ENCODE measurements at places on chromosomes 7 and 10. TPM values are rescaled to one million over a fixed set of nuclear protein-coding genes. Genes with fewer than 3 reads are reported as not detected.
A peak's percentile ranks its signal among the peaks of the same experiment; 100 is the strongest.

DNA sequence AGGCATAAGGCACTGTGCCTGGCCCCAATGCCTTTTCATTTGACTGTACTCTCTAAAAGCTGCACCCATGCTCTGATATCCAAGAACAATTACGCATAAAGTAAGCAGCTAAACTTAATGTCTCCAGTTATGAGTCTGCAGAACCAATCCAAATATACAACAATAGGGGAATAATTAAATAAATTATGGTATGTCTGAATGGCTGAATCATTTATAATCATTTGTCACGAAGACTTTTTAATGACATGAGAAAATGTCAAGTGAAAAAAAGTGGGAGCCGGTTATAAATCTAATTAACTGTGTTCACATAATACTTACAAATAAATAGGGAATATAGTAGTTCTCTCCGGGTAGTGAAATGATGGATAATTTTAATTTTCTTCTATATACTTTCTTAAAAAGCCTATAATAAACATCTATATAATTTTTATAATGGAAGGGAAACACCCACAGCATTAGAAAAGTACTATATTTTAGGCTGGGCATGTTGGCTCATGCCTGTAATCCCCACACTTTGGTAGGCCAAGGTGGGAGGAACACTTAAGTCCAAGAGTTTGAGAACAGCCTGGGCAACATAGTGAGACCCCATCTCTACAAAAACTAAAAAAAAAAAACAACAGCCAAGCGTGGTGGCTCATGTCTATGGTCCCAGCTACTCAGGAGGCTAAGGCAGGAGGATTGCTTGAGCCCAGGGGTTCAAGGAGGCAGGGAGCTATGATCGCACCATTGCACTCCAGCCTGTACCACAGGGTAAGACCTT is 14.2 kb downstream of the SLC37A3 start:
- no peak for DNase-seq

- DNase-seq = no peak
Measured at GRCh38 chr7:33500703-33501701, 371.6 kb downstream of the BBS9 start.

- DNase-seq = no peak
Measured at GRCh38 chr7:129401967-129402860, 32.0 kb upstream of the STRIP2 start.

DNA sequence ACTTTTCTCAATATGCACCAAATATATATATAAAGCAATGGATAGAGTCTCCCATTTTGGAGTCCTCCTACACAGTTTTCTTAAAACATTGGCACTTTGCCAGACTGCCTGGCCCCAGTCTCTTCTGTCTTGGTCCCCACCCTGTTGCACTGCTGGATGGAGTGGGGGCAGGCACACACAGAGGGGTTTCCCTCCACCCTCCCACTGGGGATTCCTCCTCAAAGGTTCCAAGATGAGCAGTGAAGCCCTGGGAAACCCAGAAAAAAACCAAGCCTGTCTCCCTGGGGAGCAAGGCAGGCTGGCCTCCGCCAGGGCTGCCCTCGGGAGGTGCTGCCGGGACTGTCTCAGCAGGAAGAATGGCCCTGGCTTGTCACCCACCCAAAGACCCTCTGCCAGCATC is 68.0 kb downstream of the SH3PXD2A start:
- DNase-seq = no peak

DNA sequence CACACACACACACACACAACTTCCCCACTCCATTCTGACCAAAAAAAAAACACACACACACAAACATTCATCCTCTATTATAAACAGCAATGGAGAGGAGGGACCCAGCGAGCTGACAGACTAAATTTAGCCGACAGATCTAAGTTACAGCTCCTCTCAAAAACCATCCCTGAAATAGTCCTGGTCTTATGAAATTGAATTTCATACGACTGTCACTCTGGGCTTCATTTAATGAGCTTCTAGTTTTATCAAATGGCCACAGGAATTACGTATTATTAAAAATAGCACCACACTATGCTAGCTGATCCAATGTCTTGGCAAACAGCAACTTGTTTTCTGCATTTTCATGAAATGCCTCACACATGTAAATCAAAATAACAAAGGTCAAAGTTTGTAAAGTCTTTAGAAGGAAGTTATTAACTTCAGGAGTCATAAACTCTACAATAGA is 131.3 kb upstream of the ASAH2 start:
- no peak for DNase-seq

JCAD gene
- 8.2 TPM for total RNA-seq

DNA sequence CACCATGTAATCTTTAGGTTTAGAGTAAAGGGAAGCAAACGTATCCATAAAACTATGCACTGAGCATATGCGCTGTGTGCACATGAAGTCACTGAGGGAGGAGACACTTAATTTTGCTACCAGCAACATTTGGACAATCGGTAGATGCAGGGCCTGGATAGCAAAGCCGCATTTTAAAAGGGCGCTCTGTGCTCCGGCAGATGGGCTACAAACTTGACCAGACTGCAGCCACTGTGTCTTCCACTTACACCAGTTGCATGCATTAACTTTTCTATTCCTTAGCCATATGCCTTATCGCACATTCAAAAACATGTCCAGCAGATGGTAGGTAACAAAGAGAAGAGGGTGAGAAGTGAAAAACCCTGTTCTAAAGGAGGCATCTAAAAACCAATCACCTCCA is 18.3 kb downstream of the FAM171A1 start:
- DNase-seq = no peak

NAT16 gene
- not detected for total RNA-seq

OR13A1 gene
- not detected for total RNA-seq

- no peak for DNase-seq
Measured at GRCh38 chr10:79334573-79334972, 12.7 kb upstream of the PPIF start.

GRCh38 chr10:12503311-12503710 is 154.0 kb downstream of the CAMK1D start:
- no peak for DNase-seq

DNA sequence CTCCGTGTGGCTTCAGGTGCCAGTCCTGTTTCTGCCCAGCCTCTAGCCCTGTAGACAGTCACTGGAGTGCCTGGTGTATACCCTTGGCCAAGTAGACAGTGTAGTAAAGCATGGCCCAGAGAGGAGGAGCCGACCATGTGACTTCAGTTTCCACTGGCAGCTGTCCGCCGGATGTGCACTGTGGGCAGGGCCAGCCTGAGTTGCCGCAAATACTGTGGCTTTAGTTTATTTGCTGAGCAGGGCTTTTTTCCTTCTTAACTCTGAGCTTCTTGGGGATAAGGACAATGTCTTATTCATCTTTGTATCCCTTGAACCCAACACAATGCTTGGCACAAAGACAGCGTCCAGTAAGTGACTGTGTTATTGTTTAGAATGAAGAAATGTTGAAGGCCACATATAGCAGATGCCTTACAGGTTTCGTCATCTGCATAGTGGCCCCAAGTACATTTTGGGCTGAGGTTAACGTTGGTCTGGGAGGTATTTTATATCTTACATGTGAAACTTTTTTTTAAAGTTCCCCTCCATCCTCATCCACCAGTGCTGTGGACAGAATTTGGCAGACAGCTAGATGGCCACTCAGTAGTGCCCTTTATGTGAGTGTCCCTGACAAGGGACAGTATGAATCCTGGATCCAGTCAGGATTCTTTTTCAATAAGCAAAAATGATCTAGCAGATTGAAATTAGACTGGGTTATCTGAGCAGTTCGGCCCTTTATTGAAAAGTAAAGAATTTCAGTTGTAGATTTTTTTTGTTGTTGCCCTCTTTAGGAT is 40.6 kb downstream of the CYP17A1 start:
- DNase-seq = peak; percentile 29

DNA sequence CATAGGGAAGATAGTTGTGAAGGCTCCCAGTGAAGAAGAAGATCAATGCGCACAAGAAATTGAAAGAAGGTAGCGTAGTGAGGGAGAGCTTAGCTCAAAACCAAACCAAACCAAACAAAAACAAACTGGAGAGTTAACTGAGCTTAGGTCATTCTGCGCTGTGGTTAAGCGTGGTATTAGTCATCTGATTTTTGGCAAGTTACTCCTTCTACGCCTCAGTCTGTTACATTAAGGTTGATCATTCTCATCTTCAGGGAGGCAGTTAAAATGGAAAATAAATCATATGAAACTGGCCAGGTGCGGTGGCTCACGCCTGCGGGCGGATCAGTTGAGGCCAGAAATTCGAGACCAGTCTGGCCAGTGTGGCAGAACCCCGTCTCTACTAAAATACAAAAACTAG is 259.7 kb downstream of the EXOC4 start:
- DNase-seq = no peak

DNA sequence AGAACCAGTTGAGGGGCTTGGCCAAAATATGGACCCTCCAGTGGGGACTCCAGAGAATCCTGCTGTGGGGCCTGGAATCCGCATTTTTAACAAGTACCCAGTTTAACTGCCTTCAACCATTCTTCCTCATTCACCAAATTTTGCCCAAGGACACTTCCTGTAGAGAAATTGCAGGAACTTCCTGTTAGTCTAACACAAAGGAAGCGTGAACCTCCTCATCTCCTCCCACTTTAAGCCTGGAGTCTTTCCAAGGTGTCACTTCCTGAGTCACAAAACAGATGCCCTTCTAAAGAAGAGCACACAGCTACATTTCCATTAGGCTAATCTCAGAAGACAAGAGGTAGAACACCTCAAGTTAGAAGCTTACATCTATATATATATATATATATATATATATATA is 188.4 kb downstream of the PPP1R17 start:
- peak; percentile 10 for DNase-seq

UPK3BL2 gene
- not detected for total RNA-seq

GRCh38 chr7:21359163-21359562 is 68.7 kb upstream of the SP4 start:
- DNase-seq = no peak

DNA sequence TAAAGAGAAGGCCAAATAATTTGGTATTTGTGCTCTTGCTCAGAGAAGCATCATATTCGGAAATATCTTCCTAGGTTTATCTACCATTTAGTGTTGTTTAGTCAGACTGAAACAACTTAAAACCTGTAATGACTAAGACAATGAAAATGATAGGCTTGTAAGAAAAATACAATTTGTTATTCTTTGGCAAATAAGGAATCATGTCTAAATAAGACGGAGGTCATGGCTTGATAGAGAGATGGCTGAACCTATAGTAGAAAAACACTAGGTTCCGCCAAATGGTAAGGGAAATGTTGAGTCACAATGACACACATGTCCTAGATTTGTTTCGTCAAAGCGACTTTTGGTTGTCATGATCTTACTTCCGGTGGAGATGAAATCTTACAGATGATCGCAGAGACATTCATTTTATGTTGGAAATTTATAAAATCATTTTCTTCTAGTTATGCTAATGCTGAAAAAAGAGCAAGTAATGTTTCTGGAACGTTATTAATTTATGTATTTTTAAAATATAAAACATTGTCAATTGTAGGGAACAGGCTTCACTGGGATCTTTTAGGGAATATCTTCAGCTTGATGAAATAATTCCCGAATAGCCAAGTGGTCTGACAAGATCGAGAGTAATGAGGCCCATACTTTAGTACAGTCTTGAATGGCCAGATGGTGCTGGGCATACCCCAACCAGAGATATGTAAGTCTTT is 1.0 kb downstream of the SRGN start:
- no peak for DNase-seq

- DNase-seq = no peak
Measured at GRCh38 chr7:28957064-28957750, 923 bp downstream of the TRIL start.

GRCh38 chr7:29243910-29244655 is 49.5 kb downstream of the CHN2 start:
- DNase-seq = no peak

DNA sequence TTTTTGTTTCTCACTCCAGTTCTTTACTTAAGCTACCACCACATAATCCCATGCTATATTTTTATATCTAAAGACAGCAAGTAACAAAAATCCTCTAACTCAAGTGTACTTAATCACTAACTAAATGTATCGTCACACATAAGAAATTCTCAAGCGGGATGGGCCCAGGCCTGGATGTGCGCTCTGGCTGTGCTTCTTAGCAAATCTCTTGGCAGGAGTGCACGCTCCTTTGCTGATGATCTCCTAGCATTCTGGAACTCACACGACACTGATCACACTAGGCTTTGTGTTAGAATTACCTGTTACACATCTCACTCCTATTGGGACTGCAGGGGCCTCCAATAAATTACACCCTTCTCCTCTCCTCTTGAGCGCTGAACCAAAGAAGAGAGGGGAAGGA is 46.7 kb upstream of the CALD1 start:
- DNase-seq = no peak

CFAP69 gene
- 0.87 TPM for total RNA-seq

DNA sequence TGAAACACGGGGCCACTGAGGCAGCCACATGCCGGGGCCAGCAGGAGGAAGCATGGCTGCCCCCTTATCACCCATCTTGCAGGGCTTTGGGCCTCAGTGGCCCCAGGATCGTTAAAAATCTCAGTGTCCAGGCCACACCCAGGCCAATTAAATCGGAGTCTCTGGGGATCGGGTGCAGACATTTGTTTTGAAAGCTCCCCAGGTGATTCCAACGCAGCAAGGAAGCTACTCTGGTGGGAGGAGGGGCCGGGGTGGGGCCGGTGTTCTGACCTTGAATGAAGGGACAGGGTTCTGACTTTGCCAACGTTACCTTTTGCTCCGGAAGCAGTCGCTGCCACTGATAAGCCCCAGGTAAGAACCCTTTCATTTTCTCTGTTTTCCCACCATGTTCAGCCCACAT is 412.3 kb upstream of the FOXK1 start:
- DNase-seq = no peak

DNA sequence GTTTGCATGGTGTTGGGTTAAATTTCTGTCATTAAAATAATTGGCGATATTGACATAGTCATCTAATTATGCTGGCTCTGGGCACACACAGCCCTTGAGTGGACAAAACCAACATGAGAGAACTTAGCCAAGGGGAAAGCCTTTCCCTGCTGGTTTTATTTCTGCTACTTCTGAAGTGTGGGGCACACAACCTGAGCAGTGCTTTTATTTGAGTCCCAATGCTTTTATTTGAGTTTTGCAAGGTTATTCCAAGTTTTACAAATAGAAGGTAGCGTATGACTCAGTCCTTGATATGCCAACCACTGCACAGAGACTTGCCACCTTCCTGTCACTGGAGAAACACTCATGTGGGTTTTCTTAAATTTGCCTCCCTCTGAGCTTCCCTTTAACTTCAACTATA is 145.7 kb downstream of the EGFR start:
- DNase-seq = no peak

GRCh38 chr10:109928475-109928891 is 5.2 kb upstream of the XPNPEP1 start:
- DNase-seq = no peak

- DNase-seq = peak; percentile 38
Measured at GRCh38 chr7:148819697-148820360, 64.3 kb downstream of the EZH2 start.

- no peak for DNase-seq
Measured at GRCh38 chr10:26502986-26503385, 64.8 kb downstream of the APBB1IP start.

HOGA1 gene
- total RNA-seq = 121 TPM

AVPI1 gene
- total RNA-seq = 7.5 TPM

DNA sequence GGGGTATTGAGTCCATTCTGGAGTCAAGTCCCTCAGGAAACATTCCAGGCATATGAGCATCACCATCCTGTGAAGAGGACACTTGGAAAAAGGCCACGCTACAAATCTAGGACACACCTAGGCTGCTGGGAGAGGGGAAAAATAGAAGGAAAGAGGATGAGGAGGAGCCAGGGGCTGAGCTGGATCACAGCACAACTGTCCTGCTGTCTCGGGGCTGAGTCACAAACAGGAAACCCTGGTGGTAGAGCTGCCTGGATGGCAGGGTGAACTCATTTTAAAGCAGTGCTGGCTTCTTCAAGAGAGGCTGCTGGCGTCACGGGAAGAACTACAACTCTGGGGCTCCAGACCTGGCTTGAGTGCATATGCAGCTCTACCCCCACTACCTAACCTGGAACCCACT is 151.5 kb downstream of the RNF216 start:
- no peak for DNase-seq

GRCh38 chr10:26481914-26482550 is 43.9 kb downstream of the APBB1IP start:
- DNase-seq = no peak
